ENCODE measurements at places on chromosomes 12 and 14.

- DNase-seq, result no peak
Observed at GRCh38 chr14:99655521-99655920, 10.6 kb downstream of the HHIPL1 start.

GRCh38 chr12:45731190-45731775 lies 1.8 kb downstream of the ARID2 start:
- DNase-seq, result no peak

- no peak for DNase-seq
Observed at GRCh38 chr12:51932218-51933076, 19.1 kb upstream of the ACVR1B start.

DNA sequence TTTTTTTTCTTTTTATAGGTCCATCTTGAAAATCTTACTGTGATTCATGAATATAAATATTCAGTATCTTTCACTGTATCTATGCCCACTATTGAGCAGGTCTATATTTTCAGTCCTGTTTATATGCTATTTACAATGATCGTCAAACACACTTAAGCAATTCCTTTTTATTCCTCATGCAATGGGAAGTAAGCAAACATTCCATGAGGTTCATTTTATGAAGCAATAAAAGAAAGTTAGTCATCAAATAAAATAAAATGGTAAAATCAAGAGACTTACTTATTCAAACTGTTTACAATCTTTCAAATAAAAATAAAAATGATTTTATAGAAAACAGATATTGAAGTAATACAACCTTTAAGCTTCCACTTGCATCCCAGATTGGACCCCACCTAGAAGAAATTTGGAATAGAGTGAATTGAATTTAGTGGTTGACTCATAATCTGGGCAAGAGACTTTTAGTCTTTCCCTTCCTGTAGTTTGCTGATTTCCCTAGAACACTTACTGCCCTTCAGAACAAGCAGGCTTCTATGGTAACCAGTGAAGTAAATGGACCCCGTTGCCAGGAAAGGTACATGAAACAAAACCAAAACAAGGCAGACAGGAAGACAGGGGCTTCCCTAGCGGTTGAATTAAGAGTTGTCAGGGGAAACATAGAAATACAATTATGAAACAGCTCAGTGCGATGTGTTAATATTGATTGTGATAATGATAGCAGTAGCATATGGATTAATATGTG lies 241.0 kb upstream of the ATP2B1 start:
- DNase-seq, result peak; percentile 25

- DNase-seq, result no peak
Observed at GRCh38 chr12:109069307-109070271, 17.2 kb downstream of the USP30 start.
